Stimulated activated CD4-positive, alpha-beta T cell treated with anti-CD3 and anti-CD28 coated beads, Interleukin-1b, Interleukin-23, amount 100 ng/mL, for 4 hours (primary cell): ENCODE measurements at places on chromosomes 6 and 20.
A peak's percentile ranks its signal among the peaks of the same experiment; 100 is the strongest.

DNA sequence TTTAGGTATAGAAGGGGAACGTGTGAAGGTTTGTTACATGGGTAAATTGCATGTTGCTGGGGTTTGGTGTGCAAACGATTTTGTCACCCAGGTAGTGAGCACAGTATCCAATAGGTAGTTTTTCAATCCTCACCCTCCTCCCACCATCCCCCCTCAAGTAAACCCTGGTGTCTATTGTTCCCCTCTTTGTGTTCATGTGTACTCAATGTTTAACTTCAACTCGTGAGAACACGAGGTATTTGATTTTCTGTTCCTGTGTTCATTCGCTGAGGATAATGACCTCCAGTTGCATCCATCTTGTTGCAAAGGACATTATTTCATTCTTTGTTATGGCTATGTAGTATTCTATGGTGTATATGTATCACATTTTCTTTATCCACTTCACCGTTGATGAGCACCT is 11.6 kb upstream of the VNN1 start:
- DNase-seq = no peak

DNA sequence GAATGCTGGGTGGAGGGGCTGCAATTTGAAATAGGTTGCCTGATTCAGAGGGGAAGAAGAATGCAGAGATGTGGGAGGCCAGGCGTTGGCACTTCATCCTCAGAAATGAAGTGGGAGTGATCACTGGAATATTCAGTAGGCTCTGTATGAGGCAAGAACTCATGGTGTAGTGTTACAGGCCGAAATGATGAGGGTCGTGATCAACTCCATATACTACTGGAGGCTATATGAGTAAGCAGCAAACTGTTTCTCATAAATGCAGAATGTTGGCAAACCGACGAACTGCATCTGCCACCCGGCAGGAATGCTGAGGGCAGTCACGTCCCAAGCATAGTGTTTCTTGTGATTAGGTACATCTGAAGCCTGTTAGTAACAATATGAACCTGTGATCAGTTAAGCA is 12.7 kb downstream of the KCNS1 start:
- DNase-seq = no peak

DNA sequence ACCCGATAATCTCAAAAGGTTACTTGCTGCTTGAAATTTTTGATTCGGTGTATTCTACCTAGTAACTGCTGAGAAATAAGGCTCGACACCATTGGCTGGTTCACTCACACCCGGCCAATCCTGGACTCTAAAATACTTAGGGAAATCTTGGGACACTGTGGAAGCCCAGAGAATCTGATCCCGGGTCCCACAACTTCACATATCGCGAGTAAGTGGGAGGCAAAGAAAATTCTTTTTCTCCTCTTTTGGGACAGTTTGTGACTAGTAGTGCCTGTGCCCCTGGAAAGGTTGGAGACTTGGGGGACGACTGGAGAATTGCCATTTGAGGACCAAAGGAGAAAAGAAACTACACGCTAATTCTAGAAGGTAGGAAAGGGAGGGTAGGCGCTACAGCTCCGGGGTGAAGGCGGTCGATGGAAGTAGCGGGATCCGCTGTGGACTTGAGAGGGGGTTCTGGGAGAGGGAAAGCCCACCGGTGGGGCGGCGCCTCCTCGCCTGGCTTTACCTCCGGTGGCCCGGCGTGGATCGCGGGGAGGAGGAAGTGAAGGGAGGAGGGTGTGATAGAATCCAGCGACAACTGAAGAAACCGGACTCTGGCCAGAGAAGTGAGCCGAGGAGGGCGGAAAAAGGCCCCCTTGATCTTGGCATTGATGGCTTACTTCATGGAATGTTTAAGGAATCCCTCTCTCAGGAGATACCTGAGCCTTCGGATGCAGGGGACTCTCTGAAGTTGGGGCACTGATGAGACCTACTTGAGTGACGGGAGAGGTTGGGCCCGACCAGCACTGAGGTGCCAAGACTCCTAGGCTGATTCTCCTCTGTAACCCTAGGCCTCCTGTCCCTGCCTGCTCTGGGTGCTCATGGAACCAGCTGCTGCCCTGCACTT is 18.8 kb upstream of the BTN3A3 start:
- DNase-seq = peak; percentile 27

DNA sequence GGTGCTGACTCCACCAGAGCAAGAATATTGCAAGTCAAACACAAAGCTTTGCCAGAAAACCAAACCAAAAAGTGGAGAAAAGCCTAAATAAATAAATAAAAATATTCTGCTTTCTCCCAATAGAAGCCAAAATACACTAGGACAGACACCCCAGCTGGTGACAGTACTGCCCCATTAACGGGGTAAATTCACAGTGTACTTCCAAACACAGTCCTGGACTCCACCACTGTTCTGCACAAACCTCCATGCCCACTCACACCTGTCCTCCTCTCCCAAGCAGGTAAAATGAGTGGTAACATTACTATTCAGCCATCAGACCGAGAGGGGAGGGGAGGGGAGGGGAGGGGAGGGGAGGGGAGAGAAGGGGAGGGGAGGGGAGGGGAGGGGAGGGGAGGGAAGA is 70.7 kb downstream of the RALGAPA2 start:
- DNase-seq = no peak

DNA sequence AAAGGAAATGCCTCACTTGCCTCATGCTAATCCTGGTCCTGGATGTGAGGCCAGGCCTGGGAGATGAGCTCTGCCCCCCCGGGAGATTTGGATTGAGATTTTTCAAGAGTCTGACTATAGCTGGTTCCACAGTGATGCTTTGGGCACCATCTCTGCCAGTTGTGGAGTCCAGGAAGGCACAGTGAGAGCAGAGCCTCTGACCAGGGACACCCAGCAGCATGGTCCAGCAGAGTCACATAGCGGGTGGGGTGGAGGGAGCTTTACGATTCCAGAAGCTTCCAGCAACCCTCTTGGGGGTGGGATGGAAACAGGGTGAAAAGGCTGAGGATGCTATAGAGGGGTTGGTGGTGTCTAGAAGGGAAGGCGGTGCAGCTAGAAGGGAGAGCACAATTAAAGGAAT is 8.7 kb downstream of the SLC32A1 start:
- no peak for DNase-seq

DNA sequence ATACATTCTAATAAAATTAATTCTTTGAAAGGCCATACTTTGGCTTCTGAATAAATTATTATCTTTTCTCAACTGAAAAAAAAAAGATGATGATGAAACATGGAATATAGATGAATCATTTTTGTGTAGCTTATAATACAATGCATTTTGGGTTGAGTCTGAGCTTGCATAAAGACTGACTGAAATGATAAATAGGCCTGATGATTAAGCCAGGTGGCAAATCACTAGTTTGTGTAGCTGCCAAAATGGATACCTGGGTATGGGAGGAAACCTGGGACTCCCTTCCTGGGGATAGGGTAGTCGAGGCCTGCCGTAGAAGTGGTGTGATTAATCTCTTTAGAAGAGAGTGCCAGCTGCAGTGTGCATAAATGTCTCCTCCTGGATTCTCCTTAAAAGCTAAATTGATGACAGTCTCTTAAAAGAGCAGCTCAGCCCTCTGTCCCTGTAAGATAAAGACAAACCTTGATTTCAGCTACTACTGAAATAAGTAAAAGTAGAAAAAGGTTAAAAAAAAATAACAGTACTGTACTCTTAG is 275.1 kb downstream of the GRIK2 start:
- DNase-seq = no peak

- DNase-seq = no peak
Observed at GRCh38 chr20:62132421-62132820, 10.1 kb downstream of the LSM14B start.

- no peak for DNase-seq
Observed at GRCh38 chr6:167487749-167488664, 163.1 kb downstream of the TTLL2 start.

- no peak for DNase-seq
Observed at GRCh38 chr6:168196881-168197635, 118.0 kb upstream of the FRMD1 start.

DNA sequence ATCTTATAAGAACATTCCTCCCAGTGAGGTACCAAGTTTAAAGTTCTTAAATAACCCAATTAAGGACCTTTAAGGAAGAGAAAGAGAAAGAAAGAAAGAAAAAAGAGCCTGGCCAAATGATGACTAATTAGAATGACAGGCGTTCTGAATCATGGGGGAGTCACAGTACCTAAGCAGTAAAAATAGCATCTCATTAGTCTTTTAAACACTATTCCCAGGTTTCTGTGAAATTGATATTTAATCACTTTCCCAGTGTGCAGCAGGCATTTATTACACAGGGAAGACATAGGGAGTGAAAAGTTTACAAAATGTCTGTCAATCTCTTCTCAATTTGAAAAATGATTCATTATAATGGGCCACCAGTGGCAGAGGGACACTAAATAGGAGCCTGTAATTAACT is 251.4 kb upstream of the MANEA start:
- DNase-seq = no peak

DNA sequence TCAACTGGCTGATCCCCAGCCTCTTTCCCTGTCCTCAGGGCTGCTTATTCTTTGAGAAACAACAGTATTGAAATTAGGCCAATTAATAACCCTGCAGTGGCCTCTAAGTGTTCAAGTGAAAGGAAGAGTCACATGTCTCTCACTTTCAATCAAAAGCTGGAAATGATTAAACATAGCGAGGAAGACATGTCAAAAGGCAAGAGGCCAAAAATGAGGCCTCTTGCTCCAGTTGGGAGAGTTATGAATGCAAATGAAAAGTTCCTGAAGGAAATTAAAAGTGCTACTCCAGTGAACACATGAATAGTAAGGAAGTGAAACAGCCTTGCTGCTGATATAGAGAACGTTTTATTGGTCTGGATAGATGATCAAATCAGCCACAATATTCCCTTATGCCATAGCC is 131.5 kb downstream of the MACROD2 start:
- no peak for DNase-seq

DNA sequence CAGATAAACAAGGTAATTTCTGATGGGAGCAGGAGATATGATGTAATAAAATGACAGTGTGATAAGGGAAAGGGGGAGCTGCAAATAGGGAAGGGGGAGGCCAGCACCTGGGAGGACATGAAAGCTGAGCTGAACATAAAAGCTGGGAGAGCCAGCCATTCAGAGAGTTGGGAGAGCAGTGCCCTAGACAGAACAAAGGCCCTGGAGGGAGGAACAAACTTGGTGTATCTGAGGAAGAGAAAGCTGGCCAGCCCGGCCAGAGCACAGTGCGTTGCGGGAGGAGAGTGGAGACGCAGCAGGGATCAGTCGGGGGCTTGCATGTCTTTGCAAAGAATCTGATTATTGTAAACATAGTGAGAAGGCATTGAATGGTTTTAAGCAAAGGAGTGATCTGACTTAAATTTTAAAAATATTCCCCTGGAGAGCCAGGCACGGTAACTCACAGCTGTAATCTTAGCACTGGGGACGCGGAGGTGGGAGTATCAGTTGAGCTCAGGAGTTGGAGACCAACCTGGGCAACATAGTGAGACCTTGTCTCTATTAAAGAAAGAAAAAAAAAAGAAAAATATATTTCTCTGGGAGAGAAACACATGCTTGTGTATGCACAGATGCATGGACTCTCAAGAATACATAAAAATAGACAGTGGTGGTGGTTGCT is 318.2 kb downstream of the ZFAND3 start:
- DNase-seq = no peak

- peak; percentile 64 for DNase-seq
Observed at GRCh38 chr6:108782179-108783041, 65.8 kb upstream of the ARMC2 start.

- no peak for DNase-seq
Observed at GRCh38 chr6:154384191-154384590, 27.6 kb upstream of the IPCEF1 start.

- no peak for DNase-seq
Observed at GRCh38 chr6:20755631-20756030, 221.4 kb downstream of the CDKAL1 start.

DNA sequence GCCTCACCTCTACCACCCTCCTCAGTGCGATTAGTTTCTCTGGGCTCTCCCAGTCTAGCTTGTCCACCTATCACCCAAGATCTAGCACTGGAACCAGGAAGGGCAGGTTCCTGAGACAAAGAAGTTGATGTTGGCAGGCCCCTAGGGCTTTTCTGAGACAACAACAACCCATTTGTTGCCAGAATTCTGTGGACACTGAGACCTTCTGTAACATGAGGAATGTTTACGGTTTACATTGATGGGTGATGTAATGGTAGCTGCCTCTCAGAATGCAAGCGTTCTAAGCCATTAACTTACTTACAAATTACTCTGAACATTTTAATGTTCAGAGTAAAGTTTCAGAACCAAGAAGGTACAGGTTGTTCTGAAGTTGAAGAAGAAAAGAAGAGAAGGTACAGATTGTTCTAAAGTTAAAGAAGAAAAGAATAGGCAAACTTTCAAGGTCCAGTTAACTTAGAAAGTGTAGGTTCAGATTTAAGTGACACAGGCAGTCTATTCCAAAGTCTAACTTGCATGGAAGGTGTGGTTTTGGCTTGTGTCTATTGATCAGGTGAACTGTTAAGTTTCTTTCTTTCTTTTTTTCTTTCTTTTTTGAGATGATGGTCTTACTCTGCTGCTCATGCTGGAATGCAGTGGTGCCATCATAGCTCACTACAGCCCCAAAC is 3.7 kb upstream of the MED23 start:
- DNase-seq = no peak

DNA sequence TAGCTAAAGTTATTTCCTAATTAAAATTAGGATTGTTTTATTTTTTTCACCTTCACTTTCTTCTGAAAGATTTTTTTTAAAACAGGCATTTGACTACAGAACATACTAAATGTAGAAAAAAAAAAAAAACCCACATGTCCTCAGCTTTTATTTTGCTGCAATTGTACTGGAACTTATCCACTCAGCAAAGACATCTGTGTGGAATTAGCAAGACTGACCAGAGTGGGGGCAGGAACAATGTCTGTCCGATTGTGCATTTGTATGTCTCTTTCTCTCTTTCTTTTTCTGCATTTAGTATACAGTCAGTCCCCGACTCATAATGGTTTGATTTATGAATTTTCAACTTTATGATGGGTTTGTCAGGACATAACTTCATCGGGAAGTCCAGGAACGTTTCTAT is 77.3 kb downstream of the CHD6 start:
- DNase-seq = no peak

GRCh38 chr20:39025883-39026282 is 63.7 kb downstream of the DHX35 start:
- no peak for DNase-seq

DNA sequence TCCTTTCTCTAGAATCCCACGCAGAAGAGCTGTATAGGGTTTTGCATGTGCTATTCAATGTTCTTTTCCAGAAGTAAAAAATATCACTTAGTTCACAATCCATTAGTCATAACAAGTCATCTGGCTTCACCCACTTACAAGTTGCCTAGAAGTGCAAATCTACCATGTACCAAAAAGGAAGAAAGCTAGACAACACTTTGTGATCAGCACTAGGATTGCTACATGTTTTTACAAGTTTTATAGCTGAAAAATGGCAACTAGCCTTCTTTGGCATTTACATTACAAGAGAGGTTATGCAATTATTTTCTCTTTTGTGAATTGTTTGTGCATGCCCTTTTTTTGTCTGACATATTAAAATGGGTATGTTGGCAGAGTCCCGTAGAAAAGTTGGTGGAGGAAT is 85.6 kb upstream of the PTPRK start:
- no peak for DNase-seq

- no peak for DNase-seq
Observed at GRCh38 chr20:62689861-62690260, 18.8 kb upstream of the NTSR1 start.

GRCh38 chr6:1952740-1953360 is 292.6 kb downstream of the GMDS start:
- DNase-seq = no peak

GRCh38 chr6:169841907-169842606 is 90.6 kb downstream of the ERMARD start:
- no peak for DNase-seq

GRCh38 chr6:139644821-139645220 is 270.4 kb upstream of the CITED2 start:
- DNase-seq = no peak

GRCh38 chr6:54718541-54719023 is 128.0 kb upstream of the FAM83B start:
- no peak for DNase-seq
